NCI-H2029 (cell line): ENCODE measurements at places on chromosomes 2 and 18.
A peak's percentile ranks its signal among the peaks of the same experiment; 100 is the strongest.

DNA sequence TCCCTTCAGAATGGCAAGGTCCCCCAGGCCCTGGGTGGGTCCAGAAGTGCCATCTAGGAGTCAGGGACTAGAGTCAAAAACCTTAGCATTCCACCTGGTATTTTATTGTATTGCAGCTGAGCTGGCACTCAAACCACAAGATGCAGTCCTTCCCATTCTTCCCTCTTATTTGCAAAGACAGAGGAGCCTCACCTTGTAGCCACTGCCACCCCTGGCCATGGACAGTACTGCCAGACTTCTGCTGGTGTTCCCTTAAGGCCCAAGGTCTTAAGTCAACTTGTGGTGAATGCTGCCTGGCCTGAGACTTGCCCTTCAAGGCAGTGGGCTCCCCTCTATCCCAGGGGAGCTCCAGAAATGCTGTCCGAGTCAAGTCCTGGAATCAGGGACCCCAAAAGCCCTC lies 6.9 kb downstream of the UGT1A10 start:
- DNase-seq, result no peak

DNA sequence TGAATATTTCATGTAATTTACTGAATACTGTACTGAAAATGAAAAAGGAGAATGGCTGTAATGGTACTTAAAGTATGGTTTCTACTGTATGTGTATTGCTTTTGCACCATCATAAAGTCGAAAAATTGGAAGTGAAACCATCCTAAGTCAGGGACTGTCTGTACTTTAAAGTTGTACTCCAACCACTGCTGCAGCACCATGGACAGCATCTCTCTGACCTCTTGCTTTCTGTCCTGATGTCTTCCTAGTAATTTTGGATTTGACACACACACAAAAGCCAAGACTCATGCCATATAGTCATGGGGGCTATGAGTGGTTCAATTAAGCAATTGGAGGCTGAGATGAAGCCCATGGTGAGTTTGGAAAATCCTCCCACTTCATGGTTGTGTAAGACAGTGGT lies 256.3 kb upstream of the PKDCC start:
- DNase-seq, result no peak

DNA sequence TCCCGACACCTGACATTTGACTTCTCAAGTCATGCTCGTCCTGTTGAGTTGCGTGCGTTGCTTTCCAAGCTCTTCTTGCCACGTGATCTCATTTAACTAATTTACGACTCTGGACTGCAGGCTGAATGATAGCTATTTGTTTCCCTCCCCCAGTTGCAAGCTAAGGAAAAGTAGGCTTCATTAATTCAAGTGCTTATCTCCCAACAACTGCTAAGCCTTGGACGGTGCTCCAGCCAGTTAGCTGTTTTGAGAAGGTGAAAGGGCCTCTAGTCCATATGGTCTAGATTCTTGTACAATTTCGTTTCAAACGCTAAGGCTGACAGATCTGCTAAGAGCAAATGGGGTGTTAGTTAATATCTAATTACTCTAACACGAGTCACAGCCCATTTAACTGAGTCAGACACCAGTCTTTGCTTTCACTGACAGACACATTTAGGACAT lies 21.1 kb downstream of the GPR45 start:
- no peak for DNase-seq

DNA sequence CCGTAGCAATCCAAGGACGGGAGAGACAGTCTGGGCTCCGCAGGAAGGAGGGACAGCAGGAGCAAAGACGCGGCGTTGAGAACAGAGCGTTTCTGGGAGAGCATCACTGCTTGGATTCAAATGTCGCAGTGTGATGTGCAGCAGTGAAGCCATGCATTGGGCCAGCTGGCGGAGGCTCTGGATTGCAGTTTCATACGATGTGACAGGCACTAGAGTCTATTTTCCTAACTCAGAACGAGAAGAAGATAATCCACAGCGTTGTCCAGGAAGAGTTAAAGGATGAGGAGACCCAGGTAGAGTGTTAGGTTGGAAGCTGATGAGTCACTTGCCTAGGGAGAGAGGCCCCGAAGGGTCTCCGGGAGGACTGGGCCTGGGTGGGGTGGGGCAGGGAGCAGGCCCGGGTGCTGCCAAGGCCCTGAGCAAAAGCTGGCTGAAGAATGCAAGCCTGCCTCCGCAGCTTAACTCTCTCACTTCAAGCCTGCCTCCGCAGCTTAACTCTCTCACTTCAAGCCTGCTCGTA lies 17.7 kb upstream of the SEMA4C start:
- no peak for DNase-seq

GRCh38 chr2:23387221-23387550 lies 2.2 kb downstream of the KLHL29 start:
- DNase-seq, result no peak

- no peak for DNase-seq
These were observed 3.5 kb upstream of the SIX2 start for GRCh38 chr2:45012733-45013132.

GRCh38 chr2:29075894-29076705 lies 1.8 kb upstream of the PCARE start:
- no peak for DNase-seq

- peak; percentile 84 for DNase-seq
These were observed 33.1 kb upstream of the POLE4 start for GRCh38 chr2:74925361-74925786.

GRCh38 chr2:181170256-181170655 lies 189.9 kb downstream of the UBE2E3 start:
- no peak for DNase-seq

GRCh38 chr2:54015798-54016699 lies 45.3 kb upstream of the PSME4 start:
- DNase-seq, result peak; percentile 36

DNA sequence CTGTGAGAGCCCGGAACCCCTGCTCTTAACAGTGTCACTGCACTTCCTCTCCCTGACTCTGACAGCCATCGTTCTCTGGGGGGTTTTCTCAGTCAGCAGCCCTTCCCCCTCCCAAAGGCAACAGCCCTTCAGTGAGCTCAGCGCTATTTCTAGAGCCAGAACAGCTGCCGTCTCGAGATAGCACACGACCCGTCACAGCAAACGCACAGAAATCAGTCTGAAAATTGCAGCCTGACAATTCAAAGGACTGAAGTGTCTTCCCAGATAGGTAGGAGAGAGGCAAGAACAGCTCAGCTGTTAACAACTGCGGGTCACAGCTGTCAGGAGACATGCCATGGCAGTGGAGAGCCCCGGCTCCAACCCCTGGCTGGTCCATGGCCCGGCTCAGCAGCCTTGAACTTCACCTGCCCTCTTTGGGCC lies 45.4 kb downstream of the ST8SIA5 start:
- DNase-seq, result no peak

DNA sequence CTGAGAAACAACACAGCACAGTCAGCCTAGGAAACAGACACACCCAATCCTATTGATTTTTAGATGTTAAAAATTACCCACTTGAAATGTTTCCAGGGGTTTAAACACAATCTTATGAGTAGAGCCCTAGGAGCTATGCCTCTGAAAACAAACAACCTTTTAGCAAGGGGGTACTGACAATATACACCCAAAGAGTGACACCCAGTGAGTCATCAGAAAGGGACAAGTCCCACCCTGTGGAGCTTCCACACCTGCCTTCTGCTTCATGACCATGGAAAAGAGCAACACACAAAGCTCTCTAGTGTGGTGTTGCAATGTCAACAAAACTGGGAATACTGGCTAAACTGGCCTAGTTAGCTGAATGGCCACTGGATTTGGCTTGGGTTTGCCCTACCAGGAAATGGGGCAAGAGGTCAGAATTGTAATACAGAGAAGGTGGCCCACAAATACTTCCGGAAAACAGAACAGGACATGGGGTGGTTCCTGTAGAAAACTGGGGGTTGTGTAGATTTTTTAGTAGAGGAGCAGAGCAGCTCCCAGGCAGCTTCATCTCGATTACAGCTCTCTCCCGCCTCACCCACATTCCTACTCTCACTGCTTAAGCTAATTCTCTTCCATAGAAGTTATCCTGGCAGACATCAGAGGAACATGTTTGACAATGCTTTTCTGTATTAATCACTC lies 98.2 kb downstream of the GAREM1 start:
- DNase-seq, result peak; percentile 90

- DNase-seq, result no peak
These were observed 13.5 kb upstream of the CNDP2 start for GRCh38 chr18:74482697-74483096.

DNA sequence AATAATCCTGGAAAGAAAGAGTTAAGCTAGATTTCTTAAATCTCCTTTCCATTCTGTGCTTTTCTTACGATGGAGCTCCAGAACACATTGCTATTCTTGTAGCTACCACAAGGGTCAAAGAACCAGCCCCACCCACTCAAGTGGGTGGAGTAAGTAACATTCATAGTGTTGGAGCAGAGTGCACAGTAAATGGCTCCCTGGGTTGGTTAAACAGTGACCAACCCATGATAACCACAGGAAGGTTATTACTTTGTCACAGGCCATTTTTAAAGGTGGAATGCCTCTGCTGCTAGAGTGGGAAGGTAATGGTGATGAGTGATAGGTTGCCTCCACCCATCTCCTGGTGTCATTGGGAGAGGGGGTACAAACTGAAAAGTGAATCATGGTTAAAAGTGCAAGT lies 13.9 kb downstream of the ARPC2 start:
- no peak for DNase-seq

DNA sequence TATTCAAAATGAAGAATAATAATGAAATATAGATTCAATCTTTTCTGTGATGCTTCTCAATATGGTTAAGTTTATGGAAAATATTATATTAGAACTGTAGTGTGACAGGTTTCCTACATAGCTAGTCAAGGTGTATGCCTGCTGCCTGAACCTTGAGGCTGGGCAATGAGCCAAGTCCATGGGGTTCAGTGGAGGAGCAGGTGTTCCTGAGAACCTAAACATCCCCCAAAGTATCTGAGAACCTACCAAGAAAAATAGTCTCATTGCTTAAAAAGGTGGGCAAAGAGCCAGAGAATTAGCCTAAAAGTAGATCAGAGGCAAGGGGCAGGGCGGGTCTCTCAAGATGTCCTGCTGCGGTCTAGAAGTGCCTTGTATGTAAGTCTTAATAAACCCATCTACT lies 185.9 kb upstream of the SPHKAP start:
- no peak for DNase-seq

GRCh38 chr2:240256704-240257637 lies 116.5 kb upstream of the OTOS start:
- DNase-seq, result no peak

DNA sequence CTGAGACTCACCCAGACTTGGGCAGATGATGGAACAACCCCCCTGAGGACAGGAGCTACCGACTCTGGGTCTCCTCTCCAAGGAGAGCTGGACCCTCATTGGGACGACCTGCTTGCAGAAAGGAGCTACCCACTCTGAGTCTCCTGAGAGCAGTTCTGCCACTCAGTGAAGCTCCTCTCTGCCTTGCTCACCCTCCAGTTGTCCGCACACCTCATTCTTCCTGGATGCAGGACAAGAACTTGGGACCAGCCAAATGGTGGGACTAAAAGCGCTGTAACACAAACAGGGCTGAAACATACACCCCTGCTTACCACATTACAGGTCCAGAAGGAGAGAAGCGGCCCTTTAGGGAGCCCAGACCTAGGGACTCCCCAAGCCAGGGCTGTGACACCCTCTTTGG lies 124.9 kb upstream of the CCDC150 start:
- DNase-seq, result no peak

DNA sequence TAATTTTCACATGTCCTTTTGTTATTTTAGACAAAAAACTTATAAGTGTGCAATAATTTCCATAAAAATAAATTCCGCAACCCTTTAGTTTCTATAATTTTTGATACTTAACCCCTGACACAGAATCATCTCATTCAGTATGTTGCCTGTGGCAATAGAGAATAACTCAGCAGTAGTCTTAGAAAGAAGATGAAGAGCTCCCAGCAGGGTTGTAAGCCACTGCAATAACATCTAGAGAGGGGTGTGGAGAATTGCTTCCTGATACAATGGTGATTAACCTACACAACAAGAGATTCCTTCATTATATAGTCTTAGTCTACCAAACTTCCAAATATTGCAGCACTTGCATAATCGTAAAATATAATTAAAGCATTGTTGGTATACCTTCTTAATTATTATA lies 118.9 kb downstream of the TMX3 start:
- DNase-seq, result no peak

- DNase-seq, result no peak
These were observed 111.5 kb upstream of the COPS8 start for GRCh38 chr2:236974148-236974547.

DNA sequence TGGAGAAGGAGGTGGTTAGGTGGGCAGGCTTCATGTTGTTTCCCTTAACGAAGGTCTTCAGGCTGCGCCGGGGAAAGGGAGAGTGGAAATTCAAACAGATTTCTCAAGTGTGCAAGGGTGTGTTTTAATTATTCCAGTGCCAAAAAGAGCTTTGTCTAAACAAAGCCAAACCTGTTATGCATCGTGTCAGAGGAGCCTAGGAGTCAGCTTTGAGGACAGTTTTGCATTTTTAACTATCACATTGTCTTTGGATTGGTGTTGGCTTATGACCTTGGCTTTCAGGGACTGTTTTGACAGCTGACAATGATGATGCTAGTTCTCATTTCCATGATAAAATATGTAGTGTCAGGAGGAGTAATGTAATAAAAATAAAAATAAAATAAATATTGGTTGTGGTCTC lies 144.8 kb downstream of the LDLRAD4 start:
- DNase-seq, result peak; percentile 23

DNA sequence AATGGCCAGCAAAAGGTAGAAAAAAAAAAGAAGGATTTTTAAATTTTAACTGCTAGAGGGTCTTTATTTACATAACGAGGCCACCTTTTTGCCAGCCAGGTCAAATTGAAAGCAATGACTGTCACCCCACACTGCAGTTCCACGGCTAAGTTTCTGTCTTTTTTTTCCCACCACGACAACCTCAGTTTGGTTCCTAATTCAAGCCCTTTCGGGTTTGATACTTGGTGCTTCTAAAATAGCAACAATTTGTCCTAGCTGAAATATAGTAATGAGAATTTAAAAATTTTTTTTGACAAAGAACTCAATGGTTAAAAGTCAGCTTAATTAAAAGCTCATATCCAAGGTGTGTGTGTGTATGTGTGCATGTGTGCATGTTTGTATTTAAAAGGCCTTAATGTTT lies 16.4 kb upstream of the NMS start:
- no peak for DNase-seq

- DNase-seq, result peak; percentile 2
These were observed 44.8 kb upstream of the KDM3A start for GRCh38 chr2:86396291-86396785.

DNA sequence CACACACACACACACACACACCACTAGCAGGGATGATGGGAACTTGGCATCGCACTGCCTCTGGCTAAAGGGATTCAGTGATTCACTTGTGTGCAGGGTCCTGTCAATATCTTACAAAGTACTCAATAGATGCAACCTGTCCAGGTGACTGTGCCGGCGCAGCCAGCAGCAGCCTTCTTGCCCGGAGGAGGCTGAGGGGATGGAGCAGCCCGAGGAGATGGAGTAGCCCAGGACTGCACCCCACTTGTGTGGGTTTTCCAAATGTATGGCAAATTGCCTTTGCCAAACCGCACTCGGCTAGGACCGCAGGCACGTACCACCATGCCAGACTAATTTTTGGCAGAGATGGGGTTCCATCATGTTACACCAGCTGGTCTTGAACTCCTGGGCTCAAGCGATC lies 31.1 kb downstream of the GBX2 start:
- no peak for DNase-seq

- peak; percentile 71 for DNase-seq
These were observed at the start of gene DAPL1 for GRCh38 chr2:158795195-158795924. DAPL1 (plus strand) TSS chr2:158795317; CDS start chr2:158795373, 56 bp downstream.
